COLO829 (cell line): ENCODE measurements at places on chromosomes 12 and 14.
A peak's percentile ranks its signal among the peaks of the same experiment; 100 is the strongest.

DNA sequence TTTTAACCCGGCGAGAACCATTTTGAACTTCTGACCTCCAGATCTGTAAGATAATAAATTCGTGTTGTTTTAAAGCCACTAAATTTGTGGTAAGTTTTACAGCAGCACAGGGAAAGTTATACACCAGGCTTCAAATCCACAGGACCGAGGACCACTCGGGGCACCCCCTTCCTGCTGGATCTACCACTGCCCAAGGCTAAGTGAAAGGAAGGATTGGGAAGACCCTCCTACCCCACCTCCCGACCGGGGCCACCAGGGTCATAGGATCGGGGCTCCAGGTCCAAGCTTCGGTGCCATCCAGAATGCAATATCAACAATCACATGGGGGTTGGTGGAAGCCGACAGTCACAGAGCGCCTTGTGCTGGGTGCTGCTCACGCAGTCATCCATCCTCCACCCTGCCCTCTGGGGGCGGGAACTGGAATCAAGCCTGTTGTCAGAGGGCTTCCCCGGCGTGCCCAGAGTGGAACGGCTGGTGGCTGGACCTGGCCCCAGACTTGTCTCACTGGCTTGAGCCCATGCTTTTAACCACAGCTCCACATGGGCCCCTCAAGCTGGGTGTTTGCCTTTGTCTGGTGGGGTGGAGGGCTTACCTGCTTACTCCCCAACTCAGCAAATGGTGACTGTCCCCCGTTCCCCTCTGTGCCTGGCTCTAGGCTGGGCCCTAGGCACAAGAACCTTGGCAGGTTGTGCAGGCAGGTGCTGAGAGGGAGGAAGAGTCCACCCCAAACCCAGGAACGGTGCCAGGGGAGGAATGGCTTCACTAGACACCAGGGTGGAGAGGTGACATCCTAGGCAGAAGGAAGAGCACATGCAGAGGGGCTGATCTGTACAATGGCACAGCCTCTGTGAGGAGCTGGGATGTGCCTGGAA is 180.3 kb upstream of the RTL1 start:
- no peak for DNase-seq

DNA sequence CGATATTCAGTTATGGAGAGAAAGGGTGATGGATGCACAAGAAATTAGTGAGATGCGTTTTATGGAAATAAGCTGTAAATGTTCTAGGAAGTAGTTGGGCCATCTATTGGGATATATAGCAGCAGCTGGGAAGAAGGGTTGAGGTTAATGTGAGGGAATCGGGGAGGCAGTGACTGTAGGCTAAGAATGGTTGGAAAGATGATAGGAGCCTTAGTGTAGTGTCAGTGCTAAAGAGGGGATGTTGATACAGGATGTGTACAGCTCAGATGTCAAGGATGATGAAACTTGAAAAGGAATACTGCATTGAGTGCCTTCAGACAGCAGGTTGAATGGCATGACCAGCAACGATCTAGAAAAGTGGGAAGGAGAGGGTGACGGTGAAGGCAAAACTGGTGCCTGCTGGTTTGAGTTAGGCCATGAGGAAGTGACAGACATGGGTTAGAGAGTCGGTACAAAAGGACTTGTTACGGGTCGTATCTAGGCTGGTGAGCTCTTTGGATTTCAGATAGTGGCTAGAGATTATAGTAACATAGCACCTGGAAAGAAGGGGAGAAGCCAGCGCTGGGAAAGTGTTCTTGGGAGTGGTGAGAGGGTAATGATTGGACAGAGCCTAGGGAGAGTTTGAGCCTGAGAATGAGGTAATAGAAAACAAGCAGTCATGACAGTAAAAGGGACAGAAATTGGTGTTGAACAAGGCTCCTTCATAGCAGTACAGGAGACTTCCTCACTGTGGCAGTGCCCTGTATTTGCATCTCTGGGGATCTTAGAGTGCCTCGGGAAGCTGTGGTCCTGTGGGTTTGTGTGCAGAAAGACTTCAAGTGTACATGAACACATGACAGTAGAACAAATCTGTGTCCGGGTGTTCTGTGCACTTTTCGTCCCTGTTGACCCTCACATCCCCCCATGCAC is 9.6 kb downstream of the MARS1 start:
- DNase-seq: no peak

DNA sequence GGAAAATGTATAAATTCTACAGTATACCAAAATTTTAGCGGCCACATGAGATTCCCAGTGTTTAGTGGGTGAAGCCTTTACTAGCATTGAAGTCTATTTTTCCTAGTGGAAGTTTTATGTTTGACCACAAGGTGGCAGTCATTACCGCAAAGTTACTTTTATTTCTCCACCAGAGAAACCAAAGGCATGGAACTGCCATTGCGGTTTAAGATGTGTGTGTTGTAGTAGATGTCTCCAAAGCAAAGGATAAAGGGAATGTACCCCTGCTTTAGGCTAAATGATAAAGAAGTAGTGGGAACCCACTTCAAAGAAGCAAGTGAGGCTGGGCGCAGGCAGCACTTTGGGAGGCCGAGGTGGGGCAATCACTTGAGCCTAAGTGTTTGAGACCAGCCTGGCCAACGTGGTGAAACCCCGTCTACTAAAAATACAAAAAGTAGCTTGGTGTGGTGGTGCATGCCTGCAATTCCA is 140.5 kb downstream of the PRKCH start:
- DNase-seq: peak; percentile 90

DNA sequence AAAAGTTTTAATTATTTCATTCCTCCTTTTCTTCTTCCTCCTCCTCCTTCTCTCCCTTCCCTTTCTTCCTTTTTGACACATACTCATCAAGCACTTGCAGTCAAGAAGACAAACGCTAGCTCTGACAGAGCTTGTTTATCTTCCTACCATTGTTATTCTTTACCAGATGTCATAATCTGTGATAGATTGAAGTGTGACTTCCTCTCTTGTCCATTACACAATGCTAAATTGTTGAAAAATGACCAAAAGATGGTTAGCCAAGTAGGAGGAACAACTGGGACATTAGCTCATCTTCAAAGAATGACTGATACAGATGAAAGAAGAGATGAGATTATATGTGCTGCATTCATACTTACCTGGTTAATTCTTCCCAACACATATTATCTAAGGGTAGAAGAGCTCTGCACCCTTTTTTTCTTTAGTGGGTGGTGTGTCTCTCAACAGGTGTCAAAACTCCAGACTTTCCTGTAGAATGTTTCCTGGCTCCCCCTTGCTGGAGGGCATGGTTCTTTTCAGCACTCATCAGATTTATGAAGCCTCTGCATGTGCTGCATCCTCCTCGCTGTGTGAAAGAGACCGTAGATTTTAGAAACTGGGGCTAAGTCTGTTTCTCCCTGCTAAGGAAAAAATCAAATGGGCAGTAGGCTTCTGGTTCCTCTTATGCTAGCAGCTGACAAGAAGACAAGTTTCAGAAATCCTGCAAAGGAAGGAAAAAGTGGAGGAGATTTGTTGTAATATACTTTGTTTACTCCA is 147.1 kb downstream of the TMX1 start:
- DNase-seq: no peak

GRCh38 chr14:73240816-73241480 is 3.6 kb downstream of the PAPLN start:
- no peak for DNase-seq

- no peak for DNase-seq
Measured at GRCh38 chr12:2614341-2614740, 180.4 kb upstream of the FKBP4 start.

DNA sequence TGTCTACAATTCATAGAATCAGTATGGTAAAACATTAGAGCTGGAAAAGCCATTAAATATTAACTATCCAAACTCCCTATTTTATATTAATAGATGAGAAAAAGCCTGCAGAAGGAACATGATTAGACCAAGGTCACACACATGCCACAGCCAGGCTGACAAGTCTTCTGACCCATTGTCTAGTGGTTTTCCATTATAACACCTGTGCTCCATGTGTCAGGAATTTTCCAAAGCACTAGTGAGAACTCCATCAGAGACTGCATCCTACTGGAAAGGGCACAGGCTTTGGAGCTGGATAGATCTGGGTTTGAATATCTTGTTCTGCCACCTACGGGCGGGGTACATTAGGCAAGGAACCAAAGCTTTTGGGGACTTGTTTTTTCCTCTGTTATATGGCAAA is 325.5 kb downstream of the RAD51B start:
- DNase-seq: no peak

DNA sequence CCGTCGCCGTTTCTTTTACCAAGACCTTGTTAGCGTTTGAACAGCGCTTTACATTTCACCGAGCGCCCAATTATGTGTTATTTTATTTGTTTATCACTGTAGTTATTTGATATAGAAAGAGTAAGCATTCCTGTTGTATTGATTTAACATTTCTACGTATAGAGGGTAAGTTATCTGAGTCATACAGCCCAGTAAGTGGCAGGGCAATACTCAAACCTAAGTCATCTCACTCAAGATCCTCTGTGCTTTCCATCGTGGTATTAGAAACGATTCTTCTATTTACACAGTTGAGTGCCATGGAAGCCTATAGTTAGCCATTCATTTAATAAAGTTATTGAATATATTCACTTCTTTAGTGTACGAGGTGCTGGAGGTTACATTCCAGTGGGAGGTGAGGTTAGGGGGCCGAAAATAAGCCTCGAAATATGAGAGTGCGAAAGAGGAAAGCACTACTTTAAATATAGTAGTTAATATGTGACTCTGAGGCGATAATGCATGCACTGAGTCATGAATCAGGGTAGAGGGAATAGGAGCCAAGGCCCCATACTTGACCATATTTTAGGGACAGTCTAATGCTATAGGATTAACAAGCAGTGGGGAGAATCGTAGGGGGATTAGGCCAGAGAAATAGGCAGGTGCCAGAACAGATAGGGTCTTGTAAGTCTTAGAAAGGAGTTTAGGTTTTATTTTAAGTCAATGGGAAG is 629 bp downstream of the RAD51AP1 start:
- DNase-seq: no peak

DNA sequence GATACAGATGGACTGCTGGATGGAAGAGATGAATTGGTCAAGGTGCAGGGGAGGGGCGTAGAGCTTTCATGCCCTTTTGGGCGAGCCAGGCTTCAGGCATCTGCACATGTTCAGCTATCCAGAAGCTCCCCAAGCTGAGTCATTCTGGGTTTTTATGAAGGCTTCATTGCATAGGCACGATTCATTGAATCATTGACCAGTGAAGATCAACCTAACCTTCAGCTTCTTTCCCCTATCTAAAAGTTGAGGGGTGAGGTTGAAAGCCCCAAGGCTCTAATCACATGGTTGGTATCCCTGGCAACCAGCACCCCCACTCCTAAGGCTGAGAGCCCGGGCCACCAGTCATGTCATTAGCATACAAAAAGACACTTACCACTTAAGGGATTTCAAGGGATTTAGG is 36.3 kb downstream of the RPS29 start:
- DNase-seq: no peak

DNA sequence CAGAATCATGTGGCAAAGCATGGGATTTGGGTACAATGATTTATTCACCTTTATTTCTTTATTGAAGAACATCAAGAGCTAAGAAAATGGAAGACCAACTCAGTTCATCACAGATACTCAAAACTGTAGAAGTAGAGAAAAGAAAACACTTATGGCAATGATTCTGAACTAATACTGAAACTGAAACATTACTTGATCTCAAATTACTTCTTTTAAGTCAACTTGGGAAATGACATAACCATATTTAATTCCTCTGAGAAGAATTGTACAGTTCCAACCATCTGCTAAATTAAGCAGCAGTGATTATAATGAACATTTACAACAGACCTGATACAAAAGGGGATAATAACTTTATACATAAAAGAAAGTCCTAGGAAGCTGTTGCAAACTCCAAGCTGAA is 466.5 kb downstream of the TMTC2 start:
- no peak for DNase-seq

- DNase-seq: no peak
Measured at GRCh38 chr14:63308723-63309317, 9.9 kb downstream of the GPHB5 start.

DNA sequence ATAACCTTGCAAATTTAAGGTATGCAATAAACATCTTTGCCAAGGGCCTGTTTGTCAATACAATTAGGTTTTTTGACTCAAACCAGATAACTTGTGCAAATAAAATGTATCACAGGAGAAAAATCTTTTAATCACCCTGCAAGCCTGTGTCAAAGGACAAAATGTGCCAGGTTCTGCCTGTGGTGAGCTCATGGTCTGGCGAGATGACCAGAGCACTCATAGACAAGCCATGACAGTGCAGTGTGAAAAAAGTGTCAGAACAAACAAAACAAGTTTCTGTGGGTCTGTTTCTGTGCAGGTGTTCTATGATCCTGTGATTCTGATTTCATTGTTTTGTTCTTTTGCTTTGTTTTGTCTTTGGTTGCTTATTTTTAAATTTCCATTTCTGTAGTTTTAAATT is 847.2 kb downstream of the VRK1 start:
- DNase-seq: no peak

DNA sequence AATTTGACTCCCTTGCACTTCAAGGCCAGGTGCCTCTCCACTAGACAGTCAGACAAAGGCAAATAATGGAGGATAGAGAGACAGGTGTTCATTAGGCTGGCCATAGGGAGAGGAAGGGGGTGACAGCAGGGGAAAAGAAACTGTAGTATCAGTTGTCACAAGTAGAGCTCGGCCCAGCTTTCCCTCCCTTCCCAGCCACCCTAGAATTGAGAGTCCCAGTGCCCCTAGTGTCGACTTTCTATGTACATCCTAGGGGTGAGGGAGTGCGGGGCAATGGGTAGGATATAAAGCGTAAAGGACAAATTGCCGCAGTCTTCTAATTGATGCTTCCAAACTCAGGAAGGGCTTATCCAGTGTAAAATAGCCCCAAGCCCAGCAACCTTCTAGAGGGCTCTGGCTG is 39.0 kb downstream of the BAZ2A start:
- no peak for DNase-seq

DNA sequence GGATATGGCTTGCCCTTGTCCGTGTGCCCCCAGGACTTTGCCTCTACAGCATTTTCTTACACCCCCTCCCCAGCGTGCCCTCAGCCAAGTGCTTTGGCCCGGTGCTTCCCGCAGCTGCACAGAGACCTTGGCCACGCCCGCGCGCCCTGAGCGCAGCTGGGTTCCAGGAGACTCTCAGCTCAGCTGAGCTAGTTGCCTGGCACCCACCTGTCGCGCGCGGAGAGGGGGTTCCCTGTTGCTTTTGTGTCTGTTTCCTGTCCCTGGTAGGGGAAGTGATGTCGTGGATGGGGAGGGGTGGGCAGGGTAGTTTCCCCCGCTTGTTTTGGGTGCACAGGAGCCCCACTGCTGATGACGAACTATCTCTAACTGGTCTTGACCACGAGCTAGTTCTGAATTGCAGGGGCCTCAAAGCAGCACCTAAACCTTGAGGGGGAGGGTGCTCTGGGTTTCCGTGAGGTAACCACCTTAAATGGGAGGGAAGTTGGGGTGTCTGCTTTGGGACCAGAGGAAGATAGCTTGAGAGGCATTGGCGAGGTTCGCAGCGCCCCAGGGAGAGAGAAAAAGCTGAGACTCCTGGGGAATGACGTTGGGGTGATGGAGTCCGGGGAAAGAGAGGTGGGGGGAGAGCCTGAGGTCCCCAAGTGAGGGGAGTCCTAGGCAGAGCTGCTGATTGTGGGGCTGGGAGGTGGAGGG is 1.5 kb downstream of the DIO3 start:
- no peak for DNase-seq

DNA sequence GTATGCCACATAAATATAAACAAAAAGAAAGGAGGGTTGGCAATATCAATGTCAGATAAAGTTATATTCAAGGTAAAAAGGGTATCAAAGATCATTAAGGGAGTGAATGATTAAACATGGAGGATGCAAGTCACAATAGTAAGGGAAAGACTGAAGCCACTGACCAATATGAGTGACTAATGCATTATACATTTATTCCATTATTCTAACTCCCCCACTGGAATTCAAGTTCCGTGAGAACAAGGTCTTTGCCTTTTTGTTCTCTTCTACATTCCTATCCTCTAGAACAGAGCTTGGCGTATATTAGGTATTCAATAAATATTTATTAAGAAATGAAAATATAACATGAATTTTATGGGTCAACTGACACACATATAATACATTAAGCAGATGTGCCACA is 30.7 kb downstream of the MAP4K5 start:
- DNase-seq: peak; percentile 19
